NCI-H510A treated with DMSO at 0.1 percent for 48 hours (cell line): ENCODE measurements at places on chromosomes 3 and 15.

- DNase-seq, result no peak
Observed at GRCh38 chr15:48850648-48851047, 27.3 kb upstream of the EID1 start.

DNA sequence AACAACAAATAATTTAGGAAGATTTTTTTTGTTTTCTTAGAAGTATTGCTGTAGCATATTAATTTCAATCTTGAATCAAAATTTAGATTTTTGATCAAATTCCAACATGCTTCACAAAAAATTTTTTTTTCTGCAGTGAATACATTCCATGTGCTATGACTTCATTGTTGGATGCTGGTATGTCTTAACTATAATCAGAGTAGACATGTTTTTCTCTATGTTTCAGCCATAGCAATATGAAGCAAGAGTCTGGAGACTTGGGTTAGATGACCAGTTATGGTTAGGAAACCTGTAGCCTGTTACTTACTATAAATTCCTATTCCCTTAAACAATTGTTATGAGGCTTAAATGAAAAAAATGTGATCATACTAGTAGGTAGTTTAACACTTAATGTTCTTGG is 176.1 kb upstream of the CHL1 start:
- no peak for DNase-seq

GRCh38 chr3:52236424-52236886 is 2.5 kb downstream of the TWF2 start:
- DNase-seq, result no peak

DNA sequence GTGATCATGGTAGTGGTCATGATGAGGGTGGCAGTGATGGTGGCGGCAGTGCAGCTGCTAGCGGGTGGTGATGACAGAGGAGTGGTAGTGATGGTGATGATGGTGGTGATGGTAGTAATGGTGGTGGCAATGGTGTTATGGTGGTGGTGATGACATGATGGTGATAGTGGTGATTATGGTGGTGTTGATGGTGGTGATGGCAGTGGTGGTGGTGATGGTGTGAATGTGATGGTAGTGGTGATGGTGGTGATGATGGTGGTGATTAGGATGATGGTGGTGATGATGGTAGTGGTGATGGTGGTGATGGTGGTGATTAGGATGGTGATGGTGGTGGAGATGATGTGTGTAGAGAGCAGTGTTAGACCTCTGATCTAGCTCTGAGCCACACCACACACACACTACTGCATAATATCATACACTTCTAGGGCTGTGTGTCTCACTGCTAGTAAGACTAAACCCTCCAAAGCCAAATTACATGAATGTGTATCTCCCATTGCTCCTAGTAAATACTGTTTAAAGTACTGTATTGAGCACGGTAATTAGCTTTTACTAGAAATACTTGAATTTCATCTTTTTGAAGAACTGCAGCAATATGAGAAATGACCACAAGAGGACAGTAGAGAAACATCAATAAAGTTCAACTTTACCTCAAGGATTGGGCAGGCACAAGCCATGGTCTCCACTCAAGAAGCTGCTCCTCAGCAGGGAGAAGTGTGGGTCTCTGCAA is 28.8 kb downstream of the TMED3 start:
- peak; percentile 11 for DNase-seq

DNA sequence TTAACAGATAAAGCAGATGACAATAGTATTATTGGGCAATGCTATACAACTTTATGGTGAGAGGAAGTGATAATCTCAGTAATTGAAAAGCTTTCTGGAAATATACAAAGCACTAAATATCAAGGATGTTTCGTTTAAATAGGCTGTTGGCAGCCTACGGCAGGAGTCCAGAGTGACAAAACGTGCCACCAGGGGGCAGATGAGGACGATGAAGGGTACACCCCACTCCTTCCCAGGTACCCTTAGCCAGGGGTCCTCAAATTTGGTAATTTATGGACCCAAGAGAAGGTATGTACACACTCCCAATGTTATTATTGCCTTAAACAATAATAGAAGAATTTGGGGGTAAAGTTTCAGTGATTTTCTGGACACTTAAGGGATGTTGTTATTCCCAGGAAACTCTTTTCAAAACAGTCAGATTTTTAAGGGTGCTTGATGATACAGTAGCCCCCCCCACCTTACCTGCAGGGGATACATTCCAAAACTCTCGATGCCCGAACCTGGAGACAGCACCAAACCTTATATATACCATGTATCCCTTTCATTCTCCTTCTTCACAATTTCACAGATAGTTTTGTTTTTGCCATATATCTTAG is 1.4 kb upstream of the MAGEL2 start:
- peak; percentile 3 for DNase-seq

- no peak for DNase-seq
Observed at GRCh38 chr3:170749765-170750477, 120.1 kb downstream of the RPL22L1 start.

DNA sequence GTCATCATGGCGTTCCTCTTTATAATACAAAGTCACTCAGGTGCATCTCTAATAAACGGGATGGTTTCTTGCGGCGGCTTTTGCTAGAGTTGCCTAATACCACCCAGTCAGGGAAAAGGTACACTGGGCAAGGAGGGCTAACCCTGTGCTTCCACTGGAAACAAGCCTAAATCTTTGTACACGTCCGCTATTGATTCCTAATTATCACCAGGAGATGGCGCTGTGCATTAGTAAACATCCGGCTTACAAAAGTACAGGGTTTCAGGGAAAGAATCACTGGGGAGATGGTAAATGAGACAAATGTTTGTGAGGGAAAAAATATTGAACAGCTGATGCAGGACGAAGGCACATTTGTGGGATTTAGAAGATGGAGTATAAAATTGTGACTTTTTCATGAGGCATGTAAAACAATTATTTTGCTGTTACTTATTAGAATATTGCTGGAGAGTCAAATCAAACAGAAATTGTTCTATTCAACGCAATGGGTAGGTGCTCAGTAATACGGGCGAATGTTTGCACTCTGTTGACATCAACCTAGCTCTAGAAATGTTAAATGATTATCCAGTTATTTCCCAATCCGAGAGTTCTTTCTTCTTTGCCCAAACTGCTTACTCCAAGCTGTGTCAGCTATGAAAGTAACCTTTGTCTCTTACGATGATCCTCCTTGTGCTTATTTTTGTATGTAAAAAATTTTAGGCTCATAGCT is 50.6 kb downstream of the GMNC start:
- DNase-seq, result peak; percentile 19

GRCh38 chr3:152309535-152310307 is 41.0 kb downstream of the MBNL1 start:
- no peak for DNase-seq

DNA sequence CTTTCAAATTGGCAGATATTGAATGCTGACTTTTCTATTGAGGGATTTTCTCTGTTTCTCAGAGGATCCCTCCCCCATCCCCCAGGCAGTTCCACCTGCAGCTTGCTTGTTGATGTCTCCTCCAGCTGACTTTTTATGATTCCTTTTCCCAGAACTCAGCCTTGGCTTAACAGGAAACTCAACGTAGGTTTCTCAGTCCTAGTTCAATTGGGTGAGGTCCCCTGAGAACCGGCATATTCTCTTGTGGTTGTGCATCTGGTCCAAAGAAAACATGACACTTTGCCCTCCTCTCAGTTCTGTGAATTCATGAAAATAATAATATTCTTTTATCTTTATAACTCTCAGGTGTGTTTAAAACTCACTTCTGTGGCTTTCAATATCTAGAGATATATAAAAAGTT is 1222.1 kb downstream of the OTOL1 start:
- DNase-seq, result no peak

- no peak for DNase-seq
Observed at GRCh38 chr15:54273928-54274327, 295.7 kb downstream of the UNC13C start.

DNA sequence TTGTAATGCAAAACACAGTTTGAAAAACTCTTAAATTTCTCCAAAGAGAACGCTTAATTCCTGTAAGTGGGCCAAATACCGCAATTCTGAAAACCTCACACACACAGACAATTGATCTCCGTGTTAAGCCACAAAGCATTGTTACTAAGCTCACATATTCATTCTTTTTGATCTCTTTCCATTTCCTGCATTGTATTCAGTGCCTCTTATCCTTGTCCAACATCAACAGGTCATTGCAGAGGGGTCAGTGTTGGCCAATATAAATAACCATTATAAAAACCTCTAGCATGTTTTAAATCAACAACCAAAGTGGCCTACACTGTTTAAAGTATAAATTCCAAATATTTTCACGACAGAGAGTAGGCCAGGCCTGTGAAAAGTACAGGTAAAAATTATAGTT is 171.1 kb downstream of the PDZRN3 start:
- DNase-seq, result no peak

- no peak for DNase-seq
Observed at GRCh38 chr3:59189526-59189925, 139.7 kb upstream of the CFAP20DC start.
